ENCODE measurements at places on chromosomes 16 and 17.

GRCh38 chr17:69246726-69247375 is 18.2 kb upstream of the ABCA10 start:
- DNase-seq, result peak; percentile 51

GRCh38 chr17:74972973-74973328 is 392 bp upstream of the HID1 start:
- DNase-seq, result no peak

GRCh38 chr16:82481455-82481854 is 145.3 kb upstream of the CDH13 start:
- DNase-seq, result no peak

DNA sequence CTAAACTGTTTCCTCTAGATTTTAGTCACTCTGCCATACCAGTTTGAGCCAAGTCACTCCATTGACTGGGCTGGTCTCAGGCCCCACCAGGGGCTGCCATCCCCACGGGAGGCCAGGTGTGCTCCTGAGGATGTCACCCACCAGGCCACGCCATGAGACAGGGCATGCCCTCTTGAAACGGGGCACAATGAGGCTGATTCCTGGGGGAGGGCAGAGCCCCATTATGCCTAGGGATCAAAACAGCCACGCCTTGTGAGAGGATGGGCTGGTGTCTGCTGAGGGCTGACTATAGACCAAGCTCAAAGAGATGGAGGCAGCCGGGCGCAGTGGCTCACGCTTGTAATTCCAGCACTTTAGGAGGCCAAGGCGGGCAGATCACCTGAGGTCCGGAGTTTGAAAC is 21.5 kb downstream of the GINS2 start:
- DNase-seq, result no peak

DNA sequence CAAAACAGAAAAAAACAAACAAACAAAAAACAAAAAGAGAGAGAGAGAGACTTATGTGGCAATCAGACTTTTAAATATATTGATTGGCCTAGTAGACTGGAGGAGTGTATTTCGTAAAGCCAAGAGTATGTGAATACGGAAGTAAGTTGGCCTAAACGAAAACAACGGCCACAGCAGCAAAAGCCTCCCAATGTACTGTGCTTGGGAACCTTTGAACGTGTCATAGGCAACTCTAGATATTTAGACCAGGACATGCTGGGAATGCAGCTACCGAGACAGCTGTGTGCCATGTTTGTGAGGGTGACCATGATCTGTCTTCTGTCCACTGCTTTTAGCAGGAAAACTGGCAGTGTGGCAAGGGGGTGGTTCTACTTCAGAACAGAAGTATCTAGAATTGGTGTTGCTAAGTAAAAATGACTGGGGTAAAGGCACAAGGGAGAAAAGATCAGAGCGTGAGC is 7.4 kb downstream of the MAF start:
- no peak for DNase-seq
